ENCODE measurements at places on chromosomes 3 and 15.

DNA sequence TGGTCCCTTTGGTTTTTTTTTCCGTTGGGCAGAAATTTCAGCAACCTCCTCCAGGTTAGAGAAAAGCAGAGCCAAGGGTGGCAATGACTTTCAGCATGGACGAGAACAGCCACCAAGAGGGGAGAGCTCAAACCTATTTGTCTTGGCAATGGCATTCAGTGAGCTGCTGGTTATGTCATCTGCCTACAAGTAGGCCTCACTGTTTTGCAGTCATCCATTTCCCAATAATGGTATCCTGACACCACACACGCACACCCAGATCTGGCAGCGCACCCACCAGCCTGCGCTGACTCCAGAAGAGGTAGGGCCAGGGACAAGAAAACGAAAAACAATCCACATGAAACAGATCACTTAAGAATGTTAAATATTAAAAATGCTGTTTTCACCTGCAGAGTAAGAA lies 92.3 kb downstream of the MAGI1 start:
- DNase-seq = no peak

- no peak for DNase-seq
Measured at GRCh38 chr3:150410311-150411105, 2.4 kb downstream of the TSC22D2 start.

DNA sequence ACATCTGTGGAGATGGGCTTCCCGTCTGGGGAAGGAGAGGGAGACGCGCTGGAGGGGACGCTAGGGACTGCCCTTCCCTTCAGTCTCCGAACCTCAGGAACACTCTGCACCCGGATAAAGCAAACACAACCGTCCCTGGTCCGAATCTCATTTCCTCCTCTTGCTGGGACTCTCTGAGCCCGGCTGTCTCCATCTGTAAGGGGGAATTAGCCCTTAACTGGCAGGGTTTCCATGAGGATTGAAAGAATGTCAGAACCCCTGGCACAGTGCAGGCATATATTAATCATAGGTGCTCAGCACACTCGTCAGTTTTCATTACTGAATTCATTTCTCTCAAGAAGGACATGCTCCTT lies 19.1 kb upstream of the IGDCC3 start:
- no peak for DNase-seq

- no peak for DNase-seq
Measured at GRCh38 chr3:48118322-48118721, 69.9 kb downstream of the CDC25A start.

GRCh38 chr3:174444391-174444790 lies 414.7 kb upstream of the NAALADL2 start:
- DNase-seq = no peak

- DNase-seq = no peak
Measured at GRCh38 chr3:151709847-151710246, 23.9 kb upstream of the AADACL2 start.

DNA sequence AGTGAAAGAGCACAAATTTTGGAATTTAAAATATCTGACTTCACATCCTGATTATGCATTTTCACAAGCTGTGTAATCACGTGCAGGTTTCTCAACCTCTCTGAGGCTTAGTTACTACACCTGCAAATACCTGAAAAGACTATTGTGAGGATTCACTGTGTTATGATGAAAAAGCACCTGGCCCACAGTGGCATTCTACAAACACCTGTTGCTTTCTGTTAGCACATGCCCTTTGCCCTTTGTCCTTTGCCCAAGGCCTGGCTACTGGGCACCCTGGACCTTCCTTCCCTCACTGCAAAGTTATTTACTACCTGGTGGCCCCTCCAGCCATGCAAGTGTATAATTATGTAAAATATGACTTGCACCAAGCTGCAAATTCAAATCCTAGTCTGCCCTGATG lies 227.5 kb downstream of the CADPS start:
- DNase-seq = no peak

DNA sequence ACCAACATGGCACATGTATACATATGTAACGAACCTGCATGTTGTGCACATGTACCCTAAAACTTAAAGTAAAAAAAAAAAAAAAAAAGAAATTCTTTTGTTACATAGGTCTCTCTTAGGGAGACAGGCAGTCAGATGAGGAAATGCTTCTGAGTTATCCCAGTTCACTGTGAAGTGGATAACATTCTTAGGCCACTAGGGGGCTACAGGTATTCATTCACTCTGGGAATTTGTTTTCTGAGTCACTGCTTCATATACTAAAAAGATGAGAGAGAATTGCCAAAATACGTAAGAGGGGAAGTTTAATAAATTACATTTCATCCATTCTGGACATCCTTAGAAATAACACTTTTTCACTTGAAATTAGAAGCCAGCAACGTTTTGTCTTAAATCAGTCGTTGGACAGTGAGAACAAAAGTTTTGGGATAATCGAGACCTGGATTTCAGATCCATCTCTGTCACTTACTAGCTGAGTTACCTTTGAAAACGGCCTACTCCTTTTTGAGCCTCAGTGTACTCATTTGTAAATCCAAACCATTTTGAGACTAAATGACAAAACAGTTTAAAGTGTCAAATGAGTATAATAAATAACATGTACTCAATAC lies 738.4 kb upstream of the ALCAM start:
- no peak for DNase-seq

- peak; percentile 18 for DNase-seq
Measured at GRCh38 chr3:15331606-15332404, 581 bp downstream of the SH3BP5 start.

- DNase-seq = peak; percentile 7
Measured at GRCh38 chr15:23877502-23878412, 190.7 kb upstream of the NDN start.

DNA sequence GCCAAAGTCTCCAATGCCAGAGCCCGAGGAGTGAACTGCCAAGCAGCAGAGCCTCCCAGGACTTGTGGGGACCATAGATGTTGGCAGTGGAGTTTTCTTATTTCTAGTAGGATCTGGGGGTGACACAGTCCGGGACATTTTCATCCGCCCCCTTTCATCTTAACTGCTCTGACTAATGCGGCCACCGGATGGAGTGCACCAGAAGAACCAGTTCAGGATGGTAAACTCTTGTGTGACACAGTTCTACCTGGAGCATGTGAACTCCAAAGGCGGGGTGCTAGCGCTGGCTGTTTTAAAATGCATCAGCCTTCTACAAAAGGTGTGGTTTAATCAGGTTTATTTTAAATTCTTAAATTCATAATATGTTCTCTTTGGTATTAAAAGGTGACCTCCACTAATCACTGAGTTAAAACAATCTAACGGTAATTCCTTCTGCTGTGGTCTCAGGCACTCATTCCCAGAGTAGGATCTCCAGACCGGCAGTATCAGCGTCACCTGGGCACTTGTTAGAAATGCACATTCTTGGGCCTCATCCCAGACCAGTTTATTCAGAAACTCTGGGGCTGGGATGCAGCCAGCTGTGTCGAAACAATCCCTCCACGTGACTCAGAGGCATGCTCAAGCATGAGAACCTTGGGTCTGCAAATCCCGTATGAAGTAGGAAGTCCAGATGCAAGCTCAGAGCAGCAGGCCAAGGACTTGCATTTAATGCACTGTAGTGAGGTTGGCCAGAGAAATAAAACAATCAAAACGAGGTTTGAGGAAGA lies 105.5 kb downstream of the GABRB3 start:
- no peak for DNase-seq

DNA sequence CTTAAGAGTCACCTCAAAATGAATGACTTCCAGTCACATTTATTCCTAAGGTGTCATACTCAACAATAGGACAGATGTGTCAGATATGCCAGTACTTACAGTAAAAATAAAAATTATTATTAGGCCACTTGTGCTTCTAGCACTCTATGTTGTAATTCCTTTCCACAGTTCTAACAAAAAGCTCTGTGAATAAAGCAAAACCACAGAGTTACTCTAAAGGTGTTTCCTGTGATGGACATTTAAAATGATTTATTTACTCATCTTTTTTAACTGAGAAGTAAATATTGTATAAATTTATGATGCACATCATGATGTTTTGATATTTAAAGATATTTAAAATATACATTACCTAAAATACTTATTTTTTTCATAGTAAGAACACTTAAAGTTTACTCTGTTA lies 13.9 kb upstream of the GOLGA8B start:
- DNase-seq = no peak

- no peak for DNase-seq
Measured at GRCh38 chr3:156558389-156558788, 3.5 kb upstream of the SSR3 start.

GRCh38 chr15:68875377-68876116 lies 54.8 kb upstream of the SPESP1 start:
- peak; percentile 81 for DNase-seq

- DNase-seq = no peak
Measured at GRCh38 chr3:139935866-139936817, 1.2 kb downstream of the CLSTN2 start.

GRCh38 chr3:143103652-143104051 lies 15.9 kb upstream of the CHST2 start:
- DNase-seq = no peak

GRCh38 chr15:59017449-59017848 lies 30.0 kb downstream of the RNF111 start:
- DNase-seq = no peak

GRCh38 chr3:188052169-188053035 lies 101.6 kb upstream of the LPP start:
- DNase-seq = no peak

DNA sequence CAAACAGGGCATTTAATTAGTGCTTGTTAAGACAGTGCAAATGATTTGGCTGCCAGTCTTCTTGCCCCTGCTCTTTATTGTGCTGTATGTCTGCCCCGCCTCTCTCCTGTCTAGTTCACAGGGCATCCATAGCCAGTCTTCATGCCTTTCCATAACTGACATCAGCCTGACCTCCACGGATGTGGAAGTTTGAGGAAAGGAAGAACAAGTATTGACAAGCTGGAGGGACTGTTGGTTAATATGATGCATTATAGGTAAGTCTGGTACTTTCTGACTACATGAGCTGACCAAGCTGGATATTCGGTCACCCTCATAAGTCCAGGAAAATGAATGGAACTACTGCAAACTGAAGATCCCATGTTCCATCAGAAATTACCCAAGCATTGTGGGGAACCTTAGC lies 325.9 kb downstream of the TIGIT start:
- DNase-seq = no peak

DNA sequence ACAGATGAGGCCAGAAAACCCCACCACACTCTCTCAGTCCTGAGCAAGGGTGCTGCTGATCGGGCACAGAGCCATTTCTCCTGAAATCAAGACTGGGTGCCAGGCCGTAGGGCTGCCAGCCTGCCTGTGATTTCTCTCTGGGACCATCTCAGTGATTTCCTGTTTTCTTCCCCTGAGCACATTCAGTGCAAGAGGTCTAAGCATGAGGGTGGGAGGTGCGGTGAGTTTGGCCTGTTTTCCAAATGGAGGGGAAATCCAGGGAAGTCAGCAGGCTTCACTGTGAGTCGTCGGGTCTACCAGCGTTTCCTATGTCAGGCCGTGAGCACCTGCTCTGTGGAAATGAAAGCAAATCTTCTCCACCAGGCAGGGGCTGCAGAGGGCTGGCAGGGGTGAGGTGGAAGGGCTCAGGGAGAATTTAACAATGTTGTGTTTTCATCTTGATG lies 82.3 kb downstream of the ST6GAL1 start:
- peak; percentile 38 for DNase-seq

GRCh38 chr3:46664971-46665762 lies 28.3 kb downstream of the ALS2CL start:
- DNase-seq = no peak

DNA sequence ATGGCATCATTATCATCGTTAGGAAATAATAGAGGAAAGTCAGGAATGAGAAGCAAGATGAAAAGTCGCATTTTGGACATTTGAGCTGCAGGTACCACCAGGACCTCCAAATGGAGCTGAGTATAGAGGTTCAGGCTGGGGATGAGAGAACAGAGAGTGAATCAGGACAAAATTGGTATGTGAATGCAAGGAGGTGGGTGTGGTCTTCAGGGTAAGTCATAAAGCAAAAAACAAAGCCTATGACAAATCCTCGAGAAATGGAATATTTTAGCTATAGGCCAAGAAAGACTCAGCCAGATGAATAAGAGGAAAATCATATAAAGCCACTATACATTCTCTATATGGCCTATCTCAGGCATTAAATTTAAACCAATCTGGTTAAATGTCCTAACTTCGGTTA lies 841.3 kb downstream of the ROBO1 start:
- DNase-seq = no peak

GRCh38 chr3:146817704-146818103 lies 212.6 kb upstream of the PLSCR5 start:
- no peak for DNase-seq

DNA sequence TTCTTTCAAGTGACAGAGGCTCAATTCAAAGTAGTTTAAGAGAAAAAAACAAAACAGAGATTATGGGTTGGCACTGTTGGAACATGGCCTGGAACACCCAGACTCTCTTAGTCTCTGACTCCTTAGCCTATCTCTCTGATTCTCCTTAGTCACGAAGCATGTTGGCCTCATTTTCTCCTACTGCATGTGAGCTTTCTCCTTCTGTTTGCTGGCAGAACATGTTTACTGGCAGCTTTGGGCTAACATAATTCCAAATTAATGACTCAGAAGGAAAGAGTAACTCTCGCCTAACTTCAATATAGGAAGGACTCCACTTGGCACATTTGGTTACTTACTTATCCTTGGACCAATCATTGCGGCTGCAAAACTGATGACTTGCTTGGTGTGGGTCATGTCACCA lies 21.7 kb upstream of the CCDC39 start:
- DNase-seq = no peak

- DNase-seq = no peak
Measured at GRCh38 chr3:11593318-11594034, 50.2 kb downstream of the VGLL4 start.

- no peak for DNase-seq
Measured at GRCh38 chr3:171953301-171954022, 85.9 kb upstream of the FNDC3B start.

GRCh38 chr3:191982481-191982880 lies 521.5 kb downstream of the PYDC2 start:
- DNase-seq = no peak

- no peak for DNase-seq
Measured at GRCh38 chr15:61890106-61890505, 170.1 kb downstream of the VPS13C start.

- no peak for DNase-seq
Measured at GRCh38 chr3:151034303-151034702, 51.2 kb upstream of the MED12L start.

GRCh38 chr15:65366122-65366892 lies 11.5 kb downstream of the IGDCC3 start:
- DNase-seq = no peak

- DNase-seq = no peak
Measured at GRCh38 chr3:186901135-186901734, 29.1 kb upstream of the ST6GAL1 start.

- no peak for DNase-seq
Measured at GRCh38 chr15:79102595-79102994, 12.0 kb upstream of the RASGRF1 start.

GRCh38 chr15:32718227-32718820 lies 520 bp downstream of the GREM1 start:
- DNase-seq = no peak

All from activated T-cell treated with anti-CD3 and anti-CD28 coated beads for 24 hours (primary cell).